ENCODE measurements at places on chromosomes 3 and 15.
A peak's percentile ranks its signal among the peaks of the same experiment; 100 is the strongest.

DNA sequence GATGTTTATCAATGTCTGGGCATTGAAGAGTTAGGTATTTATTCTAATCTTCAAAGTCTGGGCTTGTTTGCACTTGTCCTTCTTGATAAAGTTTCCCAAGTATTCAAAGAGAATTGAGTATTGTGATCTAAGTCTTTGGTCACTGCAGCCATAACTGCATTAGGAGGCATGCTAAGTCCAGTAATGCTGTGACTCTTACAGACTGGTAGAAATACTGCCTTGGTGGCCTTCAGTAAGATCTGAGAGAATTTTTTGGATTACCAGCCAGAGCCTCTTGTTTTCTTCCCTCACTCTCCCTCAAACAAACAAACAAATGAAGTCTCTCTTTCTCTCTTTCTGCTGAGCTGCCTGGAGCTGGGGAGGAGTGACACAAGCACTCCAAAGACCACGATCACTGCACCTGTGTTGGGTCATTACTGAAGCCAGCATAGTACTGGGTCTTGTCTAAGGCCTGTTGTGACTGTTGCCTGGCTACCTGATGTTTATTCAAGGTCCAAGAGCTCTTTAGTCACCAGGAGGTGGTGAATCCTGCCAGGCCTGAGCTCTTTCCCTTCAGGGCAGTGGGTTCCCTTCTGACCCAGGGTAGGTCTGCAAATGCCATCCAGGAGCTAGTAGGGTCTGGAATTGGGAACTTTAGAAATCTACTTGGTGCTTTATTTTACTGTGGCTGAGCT lies 14.8 kb upstream of the RBP2 start:
- no peak for DNase-seq

DNA sequence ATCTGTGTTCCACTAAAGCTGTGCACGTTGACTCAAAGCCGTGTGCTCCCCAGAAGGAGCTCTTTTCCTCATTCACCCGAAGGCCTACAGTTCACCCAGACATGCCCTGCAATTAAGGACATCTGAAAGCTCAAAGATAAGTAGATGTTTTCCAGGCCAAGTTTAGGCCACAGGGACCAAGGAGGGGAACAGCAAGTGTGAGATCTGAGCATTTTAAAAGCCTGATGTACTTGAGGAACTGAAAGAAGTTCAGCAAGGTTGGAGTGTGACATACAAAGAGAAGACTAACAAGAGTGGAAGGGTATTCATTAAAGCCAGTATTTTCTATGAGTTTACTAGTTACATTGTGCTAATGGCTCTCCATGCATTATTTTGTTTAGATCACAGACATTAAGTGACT lies 68.0 kb downstream of the CASR start:
- no peak for DNase-seq

GRCh38 chr15:48570822-48571221 lies 74.7 kb downstream of the FBN1 start:
- no peak for DNase-seq

DNA sequence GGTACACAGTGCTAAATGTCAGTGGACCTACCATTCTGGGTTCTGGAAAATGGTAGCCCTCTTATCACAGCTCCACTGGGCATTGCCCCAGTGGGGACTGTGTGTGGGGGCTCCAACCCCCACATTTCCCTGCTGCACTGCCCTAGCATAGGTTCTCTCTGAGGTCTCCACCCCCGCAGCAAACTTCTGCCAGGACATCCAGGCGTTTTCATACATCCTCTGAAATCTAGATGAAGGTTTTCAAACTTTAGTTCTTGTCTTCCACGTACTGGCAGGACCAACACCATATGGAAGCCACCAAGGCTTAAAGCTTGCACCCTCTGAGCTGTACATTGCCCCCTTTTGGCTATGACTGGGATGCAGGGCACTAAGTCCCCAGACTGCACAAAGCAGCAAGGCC lies 788.2 kb upstream of the ALCAM start:
- DNase-seq = no peak

DNA sequence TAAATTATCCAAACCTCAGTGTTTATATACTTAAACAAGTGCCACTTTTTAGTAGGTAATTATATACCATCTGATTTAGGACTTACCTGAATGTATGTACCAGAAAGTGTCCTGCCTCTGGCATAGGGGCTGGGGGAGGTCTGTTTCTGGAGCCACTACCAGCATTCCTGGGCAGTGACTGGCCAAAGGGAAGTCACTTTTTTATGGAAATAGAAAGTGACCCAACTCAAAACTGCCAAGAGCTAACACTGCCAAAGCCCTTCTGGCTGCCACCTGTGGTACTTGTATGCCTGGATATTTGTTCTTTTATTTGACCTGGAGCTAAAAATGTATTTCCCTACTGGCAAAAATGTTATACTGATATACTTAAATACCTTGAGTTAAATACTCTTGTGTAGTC lies 42.7 kb downstream of the ESYT3 start:
- no peak for DNase-seq

DNA sequence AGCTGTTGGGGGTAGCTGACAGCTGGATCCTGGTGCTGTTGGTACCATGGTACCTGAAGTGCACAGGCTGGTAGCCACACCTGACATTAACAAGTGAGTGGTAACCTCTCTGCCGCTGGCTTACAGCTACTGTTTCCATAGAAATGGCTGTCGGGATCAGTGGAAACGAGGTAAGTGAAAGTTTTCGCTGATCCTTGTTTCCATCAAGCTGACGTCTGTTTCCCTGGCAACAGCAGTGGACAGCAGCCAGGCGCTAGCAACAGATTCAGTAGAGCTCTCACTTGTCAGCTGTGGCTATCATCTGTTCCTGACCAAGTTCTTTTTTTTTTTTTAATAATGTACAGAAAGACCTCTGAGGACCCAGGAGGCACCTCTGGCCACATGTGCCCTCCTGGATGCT lies 166.2 kb downstream of the CHDH start:
- peak; percentile 95 for DNase-seq

DNA sequence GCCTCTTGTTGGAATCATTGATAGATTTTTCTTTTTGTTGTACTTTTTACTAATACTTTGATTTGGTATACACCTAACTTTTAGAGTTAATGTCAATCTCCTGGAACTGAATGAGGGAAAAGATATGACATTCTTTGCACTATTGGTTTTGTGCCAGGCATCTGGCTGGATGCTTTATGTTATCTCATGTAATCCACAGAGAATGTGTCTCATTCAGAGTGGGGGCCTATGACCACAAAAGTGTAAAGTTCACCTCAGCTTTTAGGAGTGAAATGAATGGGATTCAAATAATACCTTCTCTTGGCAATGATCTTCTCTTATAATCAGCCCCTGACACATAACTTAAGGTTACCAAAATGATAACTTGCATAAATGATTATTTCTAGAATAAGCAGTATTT lies 329.1 kb upstream of the ROPN1 start:
- no peak for DNase-seq

DNA sequence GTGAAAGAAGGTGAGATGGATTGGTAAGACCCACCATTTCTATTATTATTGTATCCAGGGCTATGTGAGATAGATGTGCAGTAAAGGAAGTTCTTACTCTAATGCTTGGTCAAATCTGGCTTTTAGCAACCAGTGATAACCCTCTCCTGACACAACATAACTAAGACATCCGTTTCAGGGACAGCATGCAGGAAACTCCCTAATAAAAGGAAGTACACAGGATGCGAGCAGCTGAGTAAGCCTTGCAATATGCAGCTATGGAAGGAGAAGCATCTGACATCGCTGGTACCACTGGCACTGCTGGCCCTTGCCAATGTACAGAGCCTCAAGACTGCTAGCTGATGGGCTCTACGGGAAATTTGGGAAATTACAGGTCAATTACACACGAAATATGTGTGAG lies 662.3 kb downstream of the NR2F2 start:
- DNase-seq = no peak

DNA sequence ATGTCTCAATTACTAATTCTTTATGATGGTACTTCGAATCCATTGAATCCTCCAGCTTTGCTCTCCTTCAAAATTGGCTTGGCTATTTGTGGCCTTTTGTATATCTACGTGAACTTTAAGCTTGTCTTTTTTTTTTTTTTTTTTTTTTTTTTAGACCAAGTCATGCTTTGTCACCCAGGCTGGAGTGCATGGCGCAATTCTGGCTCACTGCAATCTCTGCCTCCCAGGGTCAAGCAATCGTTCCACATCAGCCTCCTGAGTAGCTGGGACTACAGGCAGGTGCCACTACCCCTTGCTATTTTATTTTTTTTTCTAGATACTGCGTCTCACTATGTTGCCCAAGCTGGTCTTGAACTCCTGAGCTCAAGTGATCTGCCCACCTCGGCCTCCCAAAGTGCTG lies 7.7 kb upstream of the DIPK2A start:
- no peak for DNase-seq

DNA sequence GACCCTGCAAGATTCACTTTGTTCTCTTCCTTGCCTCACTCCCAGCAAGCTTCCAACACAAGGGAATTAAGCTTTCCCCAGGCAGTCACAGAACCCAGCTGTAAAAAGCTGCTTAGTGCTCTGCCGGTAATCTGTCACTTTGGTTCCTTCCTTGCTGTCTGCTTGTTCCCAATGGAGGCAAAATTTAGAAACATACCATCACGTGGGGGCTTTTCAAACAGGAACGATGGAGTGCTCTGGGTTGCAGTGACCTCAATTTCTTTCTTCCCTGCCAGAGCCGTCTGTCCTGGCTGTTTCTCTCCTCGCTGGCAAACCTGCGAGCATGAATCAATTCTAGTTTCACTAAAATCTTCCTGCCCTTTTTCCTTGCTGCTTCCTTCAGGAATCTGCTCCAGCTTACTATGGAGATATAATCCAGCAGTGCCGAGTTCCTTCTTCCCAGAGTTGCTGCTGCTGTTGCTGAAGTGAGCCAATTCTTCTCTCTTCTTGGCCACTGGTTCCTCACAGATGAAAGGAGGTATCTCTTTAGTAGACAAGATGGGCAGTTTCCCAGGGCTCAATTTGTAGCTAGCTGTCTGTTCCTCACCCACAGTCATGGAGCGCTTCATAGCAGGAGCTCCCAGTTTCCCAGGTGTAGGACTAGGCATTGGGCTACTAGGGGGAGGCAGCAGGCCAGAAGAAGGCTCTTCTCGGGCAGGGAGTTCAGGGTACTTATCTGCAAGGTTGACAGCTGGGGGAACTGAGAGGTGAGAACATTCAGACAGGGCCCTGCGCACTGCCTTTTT lies 88.1 kb downstream of the DHX30 start:
- DNase-seq = peak; percentile 78

DNA sequence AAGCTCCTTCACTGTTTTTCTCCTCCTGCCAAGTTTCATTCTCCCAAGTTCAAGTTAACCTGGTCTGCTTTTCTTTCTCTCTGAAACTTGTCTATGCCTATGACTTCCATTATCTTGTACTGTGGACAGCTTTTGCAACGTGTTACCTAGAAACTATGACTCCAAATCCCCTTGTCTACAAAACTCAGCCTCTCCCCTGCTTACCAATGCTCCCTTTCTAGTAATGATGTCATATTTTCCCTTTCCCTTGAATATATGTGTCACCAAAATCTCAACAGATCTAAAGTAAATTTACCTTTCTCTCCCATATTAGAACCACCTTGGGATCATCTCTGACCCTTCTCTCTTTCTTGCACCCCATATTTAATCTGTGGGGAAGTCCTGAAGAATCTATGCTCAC lies 10.5 kb upstream of the ABHD2 start:
- no peak for DNase-seq

GRCh38 chr3:184129012-184129411 lies 6.1 kb upstream of the EIF2B5 start:
- no peak for DNase-seq

GRCh38 chr15:67917037-67917436 lies 77.2 kb upstream of the RNU6-1 start:
- no peak for DNase-seq

GRCh38 chr3:171476532-171477102 lies 16.4 kb upstream of the TNIK start:
- DNase-seq = no peak

- no peak for DNase-seq
Observed at GRCh38 chr3:63479661-63480035, 172.8 kb upstream of the SNTN start.

GRCh38 chr3:126618021-126618420 lies 36.9 kb downstream of the TXNRD3 start:
- no peak for DNase-seq

DNA sequence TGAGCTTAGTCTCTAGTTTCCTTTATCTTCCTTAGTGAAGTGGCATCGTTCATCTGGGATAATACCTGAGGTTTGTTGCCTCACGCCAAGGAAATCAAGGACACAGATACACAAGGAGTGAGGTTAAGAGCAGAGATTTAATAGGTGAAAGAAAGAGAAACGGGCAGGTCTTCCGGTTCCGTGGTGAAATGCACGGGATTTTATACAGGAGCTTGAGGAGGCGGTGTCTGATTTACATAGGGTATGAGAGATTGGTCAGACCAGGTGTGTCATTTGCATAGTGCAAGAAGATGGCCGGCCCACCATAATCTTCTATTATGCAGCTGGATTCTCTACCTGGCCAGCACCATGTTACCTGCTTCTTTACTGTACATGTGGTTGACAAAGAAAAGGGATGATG lies 17.2 kb downstream of the ARRDC4 start:
- DNase-seq = no peak

- DNase-seq = peak; percentile 47
Observed at GRCh38 chr3:47664519-47664918, 85.9 kb upstream of the CSPG5 start.
